Muscle of back (tissue), 13 donors: ENCODE measurements at places on chromosomes 3 and 15. TPM values are rescaled to one million over a fixed set of nuclear protein-coding genes. Genes with fewer than 3 reads are reported as not detected.

GASK1A gene
- 5.8 TPM for polyA plus RNA-seq

RTP1 gene
- polyA plus RNA-seq = 0.39 TPM

RARB gene
- polyA plus RNA-seq = 13.7 TPM

ZBED2 gene
- polyA plus RNA-seq = not detected

ACAP2 gene
- polyA plus RNA-seq = 19.8 TPM

AADACL2 gene
- not detected for polyA plus RNA-seq

TMEM207 gene
- polyA plus RNA-seq = not detected

CCDC54 gene
- polyA plus RNA-seq = 2.0 TPM

BCL6 gene
- 20.6 TPM for polyA plus RNA-seq

FAM43A gene
- 18.5 TPM for polyA plus RNA-seq

DPPA2 gene
- not detected for polyA plus RNA-seq

ISLR gene
- 131 TPM for polyA plus RNA-seq

SNRPA1 gene
- 31.8 TPM for polyA plus RNA-seq

SH2D7 gene
- polyA plus RNA-seq = 0.14 TPM

TRAT1 gene
- polyA plus RNA-seq = not detected

CPA3 gene
- 0.82 TPM for polyA plus RNA-seq

ADCY5 gene
- 4.0 TPM for polyA plus RNA-seq

GOLGA8J gene
- 1.2 TPM for polyA plus RNA-seq

GP9 gene
- polyA plus RNA-seq = 0.59 TPM

DPPA4 gene
- polyA plus RNA-seq = 1.4 TPM

DUSP7 gene
- polyA plus RNA-seq = 21.8 TPM

DUOX1 gene
- 1.3 TPM for polyA plus RNA-seq

INSYN1 gene
- polyA plus RNA-seq = 11.3 TPM

KY gene
- 56.5 TPM for polyA plus RNA-seq

DUOX2 gene
- not detected for polyA plus RNA-seq

ANKRD34C gene
- not detected for polyA plus RNA-seq

TRIM59 gene
- polyA plus RNA-seq = 6.7 TPM

CCRL2 gene
- polyA plus RNA-seq = 0.35 TPM

FAM107A gene
- 1.2 TPM for polyA plus RNA-seq

SLC51A gene
- polyA plus RNA-seq = 8.4 TPM

IL1RAP gene
- polyA plus RNA-seq = 8.9 TPM

OR4M2 gene
- polyA plus RNA-seq = not detected

NDN gene
- polyA plus RNA-seq = 164 TPM

PDHB gene
- polyA plus RNA-seq = 85.7 TPM

CHRNB4 gene
- 0.16 TPM for polyA plus RNA-seq

PPIB gene
- polyA plus RNA-seq = 322 TPM

SPATA12 gene
- 0.10 TPM for polyA plus RNA-seq

SMCO1 gene
- 1.5 TPM for polyA plus RNA-seq

SLC24A5 gene
- polyA plus RNA-seq = not detected

LNP1 gene
- 5.8 TPM for polyA plus RNA-seq

CILP gene
- 33.7 TPM for polyA plus RNA-seq

ANKRD28 gene
- 25.1 TPM for polyA plus RNA-seq

NMNAT3 gene
- 4.3 TPM for polyA plus RNA-seq

ISL2 gene
- not detected for polyA plus RNA-seq

MYO1E gene
- 43.7 TPM for polyA plus RNA-seq

PEAK1 gene
- 35.2 TPM for polyA plus RNA-seq

GOLGA6B gene
- not detected for polyA plus RNA-seq

HIGD2B gene
- not detected for polyA plus RNA-seq

SLC2A2 gene
- polyA plus RNA-seq = not detected

REC114 gene
- not detected for polyA plus RNA-seq

CORO2B gene
- 5.2 TPM for polyA plus RNA-seq

THPO gene
- 1.3 TPM for polyA plus RNA-seq

CCDC33 gene
- not detected for polyA plus RNA-seq

CKMT1A gene
- not detected for polyA plus RNA-seq

WDR73 gene
- polyA plus RNA-seq = 19.9 TPM
